Osteocyte (in vitro differentiated cells): ENCODE measurements at places on chromosomes 6 and 20. TPM values are rescaled to one million over a fixed set of nuclear protein-coding genes. Genes with fewer than 3 reads are reported as not detected.

- DNase-seq = no peak
Observed at GRCh38 chr6:79084693-79085092, 6.6 kb upstream of the PHIP start.

- DNase-seq = no peak
Observed at GRCh38 chr6:50198245-50198644, 148.5 kb upstream of the DEFB112 start.

- no peak for DNase-seq
Observed at GRCh38 chr20:36499723-36500501, 41.4 kb upstream of the MYL9 start.

DNA sequence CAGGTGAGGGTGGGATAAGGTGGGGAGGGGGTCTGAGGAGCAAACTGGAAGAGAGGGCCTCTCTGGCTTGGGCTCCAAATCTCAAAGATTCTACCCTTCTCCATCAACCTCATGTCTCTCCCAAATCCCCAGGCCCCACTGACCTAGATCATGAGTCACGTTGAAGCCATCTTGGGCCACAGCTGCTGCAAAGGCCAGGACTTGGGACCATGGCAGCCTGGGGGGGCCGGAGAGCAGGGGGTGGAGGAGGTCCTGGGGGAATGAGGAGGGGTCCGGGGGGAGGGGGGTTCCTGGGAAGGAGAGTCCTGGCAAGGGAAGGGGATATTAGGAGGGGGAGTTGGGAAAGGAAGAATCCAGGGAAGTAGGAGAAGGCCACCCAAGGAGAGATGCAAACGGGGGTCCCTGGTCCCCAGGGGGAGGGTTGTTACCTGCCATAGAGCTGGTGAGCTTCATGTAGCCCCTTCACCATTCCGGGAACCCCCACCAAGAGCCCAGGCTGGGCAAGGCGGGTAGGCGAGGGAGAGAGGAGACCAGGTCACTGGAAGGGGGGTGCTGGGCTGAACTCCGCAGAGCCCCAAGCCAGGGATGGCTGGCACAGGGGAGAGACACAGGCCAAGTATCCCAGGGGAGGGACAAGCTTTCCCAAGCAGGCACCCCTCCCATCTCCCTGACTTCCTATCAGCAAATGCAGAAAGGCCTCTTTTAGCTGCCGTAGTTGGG, 12.7 kb downstream of the GGT7 start:
- DNase-seq = no peak

TMEM217 gene
- total RNA-seq = 3.5 and 5.0 TPM in 2 replicates

DNA sequence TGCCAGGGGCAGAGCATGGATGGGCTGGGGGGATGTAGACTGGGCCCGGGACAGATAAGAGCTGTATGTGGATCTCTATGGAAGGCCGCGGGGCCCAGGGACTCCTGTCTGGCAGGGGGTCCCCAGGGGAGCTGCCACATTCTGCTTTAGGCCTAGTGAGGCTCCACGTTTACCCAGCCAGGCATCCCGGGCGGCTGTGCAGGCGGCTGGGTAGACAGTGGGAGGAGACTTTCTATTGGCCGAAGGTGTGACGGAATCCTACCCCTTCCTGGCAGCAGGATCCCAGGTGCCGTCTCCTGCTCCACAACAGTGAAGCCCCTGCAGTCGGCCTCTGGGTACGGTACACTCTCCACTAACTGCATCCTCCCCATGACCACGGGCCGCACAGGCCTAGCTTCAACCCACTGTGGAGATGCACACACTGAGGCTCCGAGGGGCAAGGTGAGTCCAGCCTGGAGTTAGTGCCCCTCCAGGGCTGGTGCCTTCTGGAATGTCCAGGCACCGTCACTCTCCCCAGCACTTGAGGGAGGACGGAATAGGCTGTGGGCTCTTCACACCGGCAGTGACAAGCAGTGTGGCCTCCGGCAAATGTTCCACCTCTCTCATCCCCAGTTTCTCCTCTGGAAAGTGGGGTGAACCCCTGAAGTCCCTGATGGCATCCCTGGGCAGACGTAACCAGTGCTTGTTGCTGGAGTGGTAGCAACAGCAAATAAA, 36.8 kb upstream of the ZBP1 start:
- DNase-seq = peak; percentile 76

GRCh38 chr6:66376001-66376400, 669.0 kb upstream of the EYS start:
- no peak for DNase-seq

GHRH gene
- total RNA-seq = not detected in 2 replicates

REV3L gene
- 26.4 and 29.4 TPM in 2 replicates for total RNA-seq

KCNK5 gene
- total RNA-seq = not detected in 2 replicates

CD93 gene
- 0.13 and 0.21 TPM in 2 replicates for total RNA-seq

PI16 gene
- total RNA-seq = not detected in 2 replicates

GRCh38 chr20:36145877-36146707, 8.4 kb upstream of the EPB41L1 start:
- DNase-seq = no peak

TMC2 gene
- total RNA-seq = not detected in 2 replicates

- no peak for DNase-seq
Observed at GRCh38 chr6:90982051-90982450, 395.2 kb upstream of the MAP3K7 start.

GRCh38 chr20:5342021-5342420, 25.3 kb upstream of the PROKR2 start:
- no peak for DNase-seq

RHAG gene
- not detected in 2 replicates for total RNA-seq

DNA sequence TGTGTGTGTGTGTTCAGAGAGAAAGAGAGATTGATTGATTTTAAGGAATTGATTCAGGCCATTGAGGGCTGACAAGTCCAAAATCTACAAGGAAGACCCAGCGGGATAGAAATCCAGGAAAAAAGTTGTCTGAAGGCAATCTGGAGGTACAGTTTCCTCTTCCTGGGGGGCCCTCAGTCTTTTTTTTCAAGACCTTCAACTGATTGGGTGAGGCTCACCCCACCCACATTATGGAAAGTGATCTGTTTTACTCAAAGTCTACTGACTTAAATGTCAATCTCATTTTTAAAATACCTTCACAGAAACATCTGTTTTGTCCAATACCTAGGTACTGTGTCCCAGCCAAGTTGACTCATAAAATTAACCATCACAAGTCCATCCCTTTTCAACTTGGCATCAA, 243.0 kb upstream of the PLN start:
- no peak for DNase-seq

DNA sequence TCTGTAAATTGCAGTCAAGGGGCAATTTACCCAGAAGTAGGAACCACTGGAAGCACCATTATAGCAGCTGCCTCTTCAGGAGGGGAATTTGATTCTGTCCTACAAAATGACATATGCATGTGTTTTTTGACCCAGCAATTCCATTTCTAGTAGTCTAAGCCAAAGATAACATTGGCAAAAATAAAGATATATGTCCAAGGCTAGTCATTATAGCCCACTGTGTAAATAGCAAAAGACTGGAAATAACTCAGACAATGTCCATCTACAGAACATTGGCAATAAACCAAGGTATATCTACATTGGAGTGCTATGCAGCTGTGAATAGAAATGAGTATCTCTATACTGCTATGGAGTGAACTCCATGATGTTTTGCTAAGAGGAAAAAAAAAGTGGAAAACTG, 12.5 kb upstream of the PANK2 start:
- no peak for DNase-seq

DNA sequence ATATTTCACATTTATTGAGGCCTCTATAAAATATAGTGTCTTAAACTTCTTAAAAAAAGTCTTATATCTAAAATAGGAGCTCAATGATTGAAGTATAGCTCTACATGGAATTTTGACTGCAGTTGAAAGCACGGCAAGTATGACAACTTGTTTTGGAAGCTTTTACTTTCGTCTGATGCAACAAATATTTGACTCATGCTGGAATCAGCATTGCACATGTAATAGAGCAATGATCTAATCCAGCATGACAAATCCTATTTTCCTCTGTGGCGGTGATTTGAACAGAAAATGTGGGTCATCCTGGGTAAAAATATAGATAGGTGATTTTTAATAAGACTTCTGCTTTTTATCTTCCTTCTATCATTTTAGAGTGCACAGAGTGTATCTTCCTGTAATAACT, 111.6 kb downstream of the TINAG start:
- no peak for DNase-seq

- DNase-seq = no peak
Observed at GRCh38 chr6:1872649-1873131, 263.0 kb downstream of the FOXC1 start.

DNA sequence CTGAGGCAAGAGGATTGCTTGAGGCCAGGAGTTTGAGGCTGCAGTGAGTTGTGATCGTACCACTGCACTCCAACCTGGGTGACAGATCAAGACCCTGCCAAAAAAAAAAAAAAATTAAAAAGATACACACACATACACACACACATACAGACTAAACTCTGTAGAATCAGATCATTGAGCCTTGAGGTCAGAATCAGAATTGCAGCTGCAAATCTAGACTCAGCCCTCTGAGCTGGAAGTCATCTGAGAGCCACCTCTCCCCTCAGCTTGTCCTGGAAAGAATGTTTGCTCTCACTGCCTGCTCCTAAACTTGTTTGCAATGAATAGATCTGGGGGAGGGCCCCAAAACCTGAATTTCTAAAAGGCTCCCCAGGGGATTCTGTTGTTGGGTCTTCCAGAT, 41.4 kb upstream of the ANGPT4 start:
- DNase-seq = no peak
